Kidney glomerular epithelial cell (primary cell): ENCODE measurements at places on chromosomes 1 and 21.

- DNase-seq, result no peak
Observed at GRCh38 chr1:77068013-77068412, 151.2 kb downstream of the PIGK start.

DNA sequence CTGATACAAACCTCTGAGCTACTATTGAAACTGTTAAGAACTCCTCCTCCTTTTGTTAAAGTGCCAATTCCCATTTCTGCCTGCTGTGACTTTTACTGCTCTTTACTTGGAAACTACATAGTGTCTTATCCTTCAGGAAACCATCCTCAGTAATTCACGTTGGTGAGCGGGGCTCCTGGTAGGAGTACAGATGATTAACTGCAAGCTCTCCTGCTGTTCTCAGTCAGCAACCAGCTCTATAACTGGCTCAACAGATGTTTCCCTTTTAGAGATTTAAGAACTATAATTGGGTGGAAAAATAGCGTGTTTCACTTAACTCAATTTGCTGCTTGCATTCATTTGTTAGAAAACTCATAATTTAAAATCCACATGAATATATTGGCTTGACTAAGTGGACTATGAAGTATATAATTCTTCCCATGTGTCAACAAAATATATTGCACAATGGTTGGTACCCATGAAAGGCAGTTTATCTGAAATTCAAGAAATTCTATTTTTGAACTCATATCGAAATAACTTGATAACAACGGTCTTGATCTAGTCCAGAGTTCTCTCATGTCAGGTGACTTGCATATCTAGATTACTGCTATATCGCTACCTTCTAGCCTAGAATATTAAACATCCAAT is 574.0 kb downstream of the KCNT2 start:
- no peak for DNase-seq

- DNase-seq, result no peak
Observed at GRCh38 chr1:56453016-56453415, 126.3 kb downstream of the PLPP3 start.

DNA sequence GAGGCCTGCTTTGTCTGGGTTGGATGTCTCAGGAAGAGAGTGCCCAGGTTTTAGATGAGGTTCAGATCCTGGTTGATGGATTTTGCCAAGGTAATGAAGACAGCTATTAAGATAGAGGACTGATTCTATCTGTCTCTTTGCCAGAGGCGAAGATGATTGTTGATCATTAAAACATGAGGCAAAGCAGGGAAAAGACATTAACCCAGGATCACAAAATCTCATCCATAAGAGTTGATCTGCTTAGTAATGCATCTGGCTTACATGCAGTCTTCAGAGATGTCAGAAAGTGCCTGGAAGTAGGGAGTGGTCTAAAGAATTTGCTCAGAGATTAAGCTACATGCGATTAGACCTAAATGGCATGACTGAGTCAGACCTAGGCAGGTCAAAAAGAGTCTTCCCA is 229.6 kb upstream of the PLD5 start:
- no peak for DNase-seq

DNA sequence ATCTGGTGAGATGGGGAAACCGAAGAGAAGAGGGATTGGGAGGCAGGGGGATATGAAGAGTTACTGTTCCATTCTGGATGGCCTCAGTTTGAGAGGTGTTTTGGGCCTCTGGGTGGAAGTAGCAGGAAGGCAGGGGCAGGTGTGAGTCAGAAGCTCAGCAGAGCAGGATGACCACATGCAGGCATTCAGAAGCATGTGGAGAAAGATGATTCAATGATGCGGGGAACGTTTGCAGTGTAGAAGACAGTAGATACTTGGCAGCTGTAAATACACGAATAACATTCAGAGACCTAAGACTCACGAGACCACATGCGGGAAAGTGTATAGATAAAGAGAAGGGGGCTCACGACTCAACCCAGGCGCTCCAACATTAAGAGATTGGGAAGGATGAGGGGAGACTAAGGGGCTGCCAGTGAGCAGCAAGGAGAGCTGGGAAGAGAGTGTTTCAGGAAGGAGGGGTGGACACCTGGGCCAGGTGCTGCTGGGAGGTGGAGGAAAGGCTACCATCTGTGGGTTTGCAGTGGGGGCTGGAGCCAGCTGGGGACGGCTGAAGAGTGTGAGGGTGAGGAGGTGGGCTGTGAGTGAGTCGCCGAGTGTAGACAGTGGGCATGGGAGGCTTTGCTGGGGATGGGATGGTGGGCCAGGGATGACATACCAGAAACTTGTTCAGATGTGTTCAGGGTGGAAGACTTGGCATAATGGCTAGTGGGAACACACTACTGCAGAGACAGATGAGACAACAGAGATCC is 5.8 kb upstream of the EPS8L3 start:
- peak; percentile 77 for DNase-seq

GRCh38 chr1:228081578-228082213 is 812 bp upstream of the ARF1 start:
- DNase-seq, result no peak

GRCh38 chr1:229196404-229197264 is 74.3 kb upstream of the RAB4A start:
- DNase-seq, result no peak

DNA sequence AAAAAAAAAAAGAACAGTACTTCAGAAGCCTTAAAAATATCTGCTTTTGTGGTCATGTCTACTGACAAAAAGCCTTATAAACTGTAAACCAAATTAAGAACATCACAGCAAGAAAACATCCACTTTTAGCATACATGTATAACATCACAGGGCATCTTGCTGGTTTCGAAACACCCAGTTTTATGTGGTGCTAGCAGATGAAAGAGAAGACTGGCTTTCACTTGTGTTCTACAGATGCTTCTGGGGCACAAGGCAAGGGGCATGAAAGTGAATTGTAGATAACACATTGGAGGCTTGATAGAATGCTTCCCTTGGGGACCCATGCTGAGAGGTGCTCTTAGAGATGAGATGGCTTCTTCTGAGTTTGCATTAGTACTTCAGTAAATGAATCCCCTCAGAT is 543.7 kb upstream of the PKN2 start:
- DNase-seq, result no peak

DNA sequence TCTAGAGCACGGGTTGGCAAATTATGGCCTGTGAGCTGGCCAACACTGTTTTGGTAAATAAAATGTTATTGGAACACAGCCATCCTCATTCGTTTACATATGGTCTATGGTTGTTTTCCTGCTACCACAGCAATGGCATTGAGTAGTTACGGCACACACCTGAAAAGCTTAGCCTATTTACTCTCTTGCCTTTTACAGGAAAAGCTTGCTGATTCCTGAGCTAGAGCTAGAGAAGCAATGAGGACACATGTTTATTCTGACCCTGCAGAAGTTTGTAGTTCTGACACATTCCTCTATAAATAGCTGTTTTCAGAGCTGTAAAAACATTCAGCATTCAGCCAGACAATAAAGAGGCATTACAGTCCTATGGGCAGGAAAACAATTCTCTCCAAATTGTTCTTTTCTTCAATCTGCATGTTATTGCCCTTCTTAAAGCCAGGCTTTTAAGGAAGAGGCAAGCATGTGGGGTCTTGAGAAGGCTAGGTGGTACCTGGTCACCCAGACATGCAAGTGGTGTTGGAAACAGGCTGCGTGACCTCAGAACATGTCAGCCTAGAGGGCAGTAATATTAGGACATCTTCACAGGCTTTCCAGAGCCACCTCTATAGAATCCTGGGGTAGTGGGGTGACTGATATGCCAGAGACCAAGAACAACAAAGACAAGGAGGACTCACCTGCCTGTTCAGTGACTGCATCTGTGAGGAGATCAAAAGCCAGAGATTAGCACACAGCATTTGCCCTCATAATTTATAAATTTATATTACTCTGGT is 1.6 kb downstream of the FCRL2 start:
- DNase-seq, result no peak

DNA sequence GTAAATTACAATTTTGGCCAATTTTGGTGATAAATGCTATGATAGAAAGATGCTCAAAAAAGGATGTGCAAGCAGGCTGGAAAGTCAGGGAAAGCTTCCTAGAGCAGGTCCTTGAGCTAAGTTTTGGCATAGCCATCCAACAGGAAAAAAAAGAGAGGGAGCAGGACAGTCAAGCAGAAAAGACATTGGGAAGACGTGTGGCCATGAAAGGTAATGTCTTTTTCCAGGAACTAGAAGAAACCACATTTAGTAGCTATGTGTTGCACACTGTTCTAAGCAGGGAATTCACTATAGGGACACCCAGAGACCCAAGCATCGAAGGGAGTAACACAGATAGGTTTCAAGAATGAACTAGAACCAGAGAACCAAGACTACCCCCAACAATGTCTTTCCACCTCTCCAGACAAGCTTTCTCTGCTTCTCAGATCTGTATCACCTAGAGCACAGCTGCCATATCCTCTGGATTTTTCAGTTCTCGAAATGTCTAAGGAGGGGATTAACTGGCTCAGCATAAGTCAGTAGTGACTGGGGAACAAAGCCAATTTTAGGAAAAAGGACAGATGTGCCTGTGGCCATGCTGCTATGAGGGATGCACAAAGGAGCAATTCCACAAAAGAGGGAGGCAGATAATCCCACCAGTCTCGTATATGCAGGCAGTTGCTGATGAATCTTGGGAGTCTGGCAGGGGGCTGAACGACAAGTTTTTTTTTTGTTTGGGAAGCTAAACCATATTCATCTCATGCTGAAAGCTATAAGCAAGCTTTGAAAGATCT is 97.1 kb upstream of the DAB1 start:
- DNase-seq, result no peak

DNA sequence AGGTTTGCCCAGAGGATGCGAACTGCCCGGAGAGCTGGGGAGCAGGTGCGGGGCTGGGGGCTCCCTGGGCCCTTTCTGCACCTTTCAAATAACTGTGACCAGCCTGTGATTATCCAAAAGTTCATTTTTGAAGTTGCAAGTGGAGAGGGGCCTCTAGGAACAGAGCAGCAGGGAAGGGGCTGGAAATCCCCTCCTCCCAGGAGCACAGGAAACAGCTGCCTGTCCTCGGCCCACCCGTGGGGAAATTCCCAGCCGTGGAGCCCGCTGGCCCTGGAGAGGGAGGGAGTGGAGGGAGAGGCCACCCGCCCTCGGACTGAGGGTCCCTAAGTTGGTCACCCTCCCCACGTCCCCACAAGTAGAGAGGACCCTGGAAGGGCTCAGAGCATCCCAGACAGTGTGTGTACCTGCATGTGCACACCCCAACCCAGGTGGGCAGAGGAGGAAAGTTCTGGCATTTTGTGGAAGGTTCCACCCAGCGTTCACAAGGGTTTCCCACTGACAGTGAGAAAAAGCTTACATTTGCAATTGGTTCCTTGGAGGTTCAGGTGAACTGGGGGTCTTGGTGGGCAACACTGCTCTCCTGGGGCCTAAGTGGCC is 1.2 kb upstream of the TNFRSF4 start:
- no peak for DNase-seq

DNA sequence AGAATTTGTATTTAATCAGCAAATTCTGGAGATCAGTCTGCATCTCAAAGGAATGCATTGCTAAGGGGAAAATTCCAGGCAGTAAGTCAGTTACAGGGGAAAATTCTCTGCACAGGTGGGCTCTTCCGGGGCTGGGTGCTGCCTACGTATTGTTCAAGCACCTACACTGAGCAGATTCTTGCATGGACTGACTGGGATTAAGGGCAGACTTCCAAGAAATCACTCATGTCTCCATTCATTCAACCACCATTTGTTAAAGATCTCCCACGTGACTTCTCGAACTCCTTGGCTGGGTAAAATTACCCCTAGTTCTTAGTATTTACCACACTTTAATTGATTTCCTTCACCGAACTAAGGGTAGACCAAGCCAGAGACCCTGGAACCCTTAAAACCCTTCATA is 28.2 kb upstream of the KCNE1 start:
- DNase-seq, result no peak

GRCh38 chr1:50978852-50979781 is 9.1 kb downstream of the CDKN2C start:
- no peak for DNase-seq

- no peak for DNase-seq
Observed at GRCh38 chr1:230573658-230574057, 68.6 kb upstream of the COG2 start.

- DNase-seq, result no peak
Observed at GRCh38 chr1:227938276-227938675, 9.5 kb downstream of the WNT9A start.

DNA sequence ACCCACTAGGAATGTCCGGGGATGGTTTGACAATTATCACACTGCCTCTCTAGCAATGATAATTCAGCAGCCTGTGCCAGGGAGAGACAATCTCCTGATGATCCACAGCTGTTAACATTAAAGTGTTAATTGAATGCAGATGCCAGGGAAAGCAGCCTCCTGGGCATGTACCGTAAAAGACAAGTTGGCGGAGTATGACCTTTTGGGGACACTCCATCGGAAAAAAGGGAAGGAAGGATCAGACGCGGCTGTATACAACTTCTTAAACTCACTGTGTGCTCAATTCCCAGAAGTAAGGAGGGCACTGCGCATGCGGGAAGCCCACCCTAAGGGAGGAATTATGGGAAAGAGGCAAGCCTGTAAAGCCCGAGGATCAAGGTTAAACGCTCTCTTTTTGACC is 62.6 kb downstream of the MAP3K7CL start:
- no peak for DNase-seq

DNA sequence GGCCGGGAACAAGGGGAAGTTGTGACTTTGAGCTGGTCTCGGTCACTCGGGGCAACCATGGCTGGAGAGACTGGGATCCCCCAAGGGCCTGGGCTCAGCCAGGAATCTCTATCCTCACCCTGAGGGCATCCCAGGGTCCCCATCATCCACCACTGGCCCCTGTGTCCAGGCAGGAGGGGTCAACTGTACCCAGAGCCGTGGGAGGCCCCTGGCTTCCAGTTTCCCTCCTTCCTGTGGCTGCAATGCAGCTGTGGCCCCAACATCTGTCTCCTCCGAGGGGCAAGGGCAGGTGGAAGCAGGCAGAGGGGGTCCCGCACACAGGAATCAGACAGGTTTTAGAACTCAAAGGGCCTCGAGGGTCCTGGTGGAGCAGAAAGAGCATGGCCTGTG is 332.7 kb upstream of the VAMP3 start:
- no peak for DNase-seq

GRCh38 chr21:34907461-34908418 is 141.4 kb downstream of the RUNX1 start:
- DNase-seq, result no peak

- no peak for DNase-seq
Observed at GRCh38 chr1:6454856-6455751, 10.9 kb downstream of the TNFRSF25 start.

- DNase-seq, result no peak
Observed at GRCh38 chr1:88068407-88068960, 615.6 kb upstream of the PKN2 start.

- DNase-seq, result no peak
Observed at GRCh38 chr1:23915466-23915865, 2.3 kb upstream of the CNR2 start.

DNA sequence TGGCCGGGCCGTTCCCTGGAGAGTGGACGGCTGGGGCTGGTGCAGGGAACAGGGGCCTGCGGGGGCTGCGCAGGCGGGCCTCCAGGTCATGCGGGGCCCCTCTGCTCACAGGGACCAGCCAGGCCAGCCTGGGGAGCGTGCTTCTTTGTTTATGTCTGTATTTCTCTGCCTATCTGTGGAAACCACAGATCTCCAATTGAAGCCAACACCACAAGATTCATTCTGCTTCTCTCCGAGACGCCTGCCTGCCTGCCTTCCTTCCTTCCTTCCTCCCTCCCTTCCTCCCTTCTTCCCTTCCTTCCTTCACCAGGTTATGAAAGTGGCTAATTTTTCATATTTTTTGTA is 39.9 kb upstream of the HMGN1 start:
- no peak for DNase-seq
